Astrocyte (in vitro differentiated cells and primary cell): ENCODE measurements at places on chromosomes 5 and 9. TPM values are rescaled to one million over a fixed set of nuclear protein-coding genes. Genes with fewer than 3 reads are reported as not detected.

DNA sequence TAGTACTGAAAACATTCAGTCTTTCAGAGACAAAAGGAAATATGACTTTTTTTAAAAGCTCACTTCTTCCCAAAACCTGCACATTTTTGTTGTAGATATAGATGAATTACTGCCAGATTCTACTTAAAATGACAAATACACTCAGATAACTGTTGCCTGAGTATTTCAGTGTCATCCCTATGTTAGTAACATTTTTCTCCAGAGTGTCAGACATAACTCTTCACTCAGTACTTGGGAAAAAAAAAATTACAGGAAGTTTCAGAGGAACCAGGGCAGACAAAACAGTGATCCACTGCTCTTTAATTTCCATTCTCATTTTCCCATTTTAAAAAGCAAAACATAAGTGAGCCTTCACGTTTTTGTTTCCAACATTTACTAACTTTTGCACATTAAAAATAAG is 79.3 kb upstream of the ITGA1 start:
- DNase-seq, result no peak

GRCh38 chr9:93189369-93190132 is 5.6 kb downstream of the WNK2 start:
- no peak for DNase-seq

DNA sequence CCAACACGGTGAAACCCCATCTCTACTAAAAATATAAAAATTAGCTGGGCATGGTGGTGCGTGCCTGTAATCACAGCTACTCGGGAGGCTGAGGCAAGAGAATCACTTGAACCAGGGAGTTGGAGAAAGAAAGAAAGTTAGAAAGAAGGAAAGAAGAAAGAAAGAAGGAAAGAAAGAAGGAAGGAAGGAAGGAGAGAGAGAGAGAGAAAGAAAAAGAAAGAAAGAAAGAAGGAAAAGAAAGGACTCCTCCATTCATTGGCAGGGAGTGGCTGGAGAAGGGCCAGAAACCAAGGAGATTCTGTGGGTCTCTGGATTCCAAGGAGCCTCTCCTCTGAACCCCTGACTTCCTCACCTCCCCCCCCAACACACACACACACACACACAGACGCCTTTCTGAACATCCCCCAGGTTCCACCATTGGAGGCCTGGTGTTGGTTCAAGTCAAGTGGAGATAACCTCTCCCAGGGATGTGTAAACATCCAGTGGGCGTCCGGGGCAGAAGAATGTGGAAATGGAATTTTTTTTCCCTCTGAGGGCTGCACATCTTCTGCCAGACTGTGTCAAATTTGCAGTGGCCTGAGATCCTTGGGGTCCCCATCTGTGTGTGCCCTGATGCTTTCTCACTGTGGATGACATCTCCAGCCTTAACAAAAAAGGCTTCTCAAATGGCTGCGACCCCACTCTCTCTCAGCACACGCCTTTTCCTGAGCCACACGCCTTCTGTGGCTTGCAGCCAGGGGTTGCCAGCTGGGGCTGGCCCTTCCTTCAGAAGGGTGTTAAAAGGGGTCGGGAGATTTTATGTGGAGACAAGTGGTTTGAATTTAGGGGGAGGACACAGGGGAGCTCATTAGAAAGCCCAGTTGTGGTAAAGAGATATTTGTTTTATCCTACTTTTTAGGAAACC is 109.3 kb upstream of the HAND1 start:
- no peak for DNase-seq

- peak; percentile 90 for DNase-seq
Measured at GRCh38 chr5:174801798-174802197, 77.4 kb downstream of the MSX2 start.

DNA sequence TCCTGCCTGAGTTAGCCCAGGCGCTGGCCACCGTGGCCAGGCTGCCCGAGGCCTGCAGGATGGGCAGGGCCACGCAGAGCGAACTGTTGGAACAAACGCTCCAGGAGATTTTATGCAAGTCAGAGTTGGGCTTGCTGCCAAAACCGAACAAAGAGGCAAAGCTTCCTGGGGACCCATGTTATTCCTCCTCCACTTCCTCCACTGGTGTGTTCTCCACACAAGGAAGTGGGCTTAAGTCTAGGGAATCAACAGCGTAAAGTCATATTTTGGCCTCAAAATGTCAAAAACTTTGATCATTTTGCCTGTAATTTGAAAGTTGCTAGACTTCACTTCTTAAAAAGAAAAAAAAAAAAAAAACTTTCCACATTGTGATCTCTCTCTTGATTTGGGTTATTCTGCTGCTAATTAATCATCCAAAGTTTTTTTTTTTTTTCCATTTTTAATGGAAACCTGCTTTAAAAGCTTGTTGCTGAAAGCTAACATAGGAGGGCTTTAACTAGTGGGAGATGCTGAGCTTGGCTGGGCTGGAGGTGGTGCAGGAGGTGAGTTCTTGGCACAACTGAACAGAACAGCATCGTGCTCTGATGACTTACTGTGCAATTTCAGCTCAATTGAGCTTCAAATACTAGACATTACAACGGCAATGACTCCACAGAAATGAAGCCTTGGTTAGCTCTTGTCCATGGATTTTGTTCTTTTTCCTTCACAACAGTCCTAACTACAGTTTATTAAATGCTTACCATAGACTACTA is 73.0 kb downstream of the PTPDC1 start:
- DNase-seq, result peak; percentile 71

DNA sequence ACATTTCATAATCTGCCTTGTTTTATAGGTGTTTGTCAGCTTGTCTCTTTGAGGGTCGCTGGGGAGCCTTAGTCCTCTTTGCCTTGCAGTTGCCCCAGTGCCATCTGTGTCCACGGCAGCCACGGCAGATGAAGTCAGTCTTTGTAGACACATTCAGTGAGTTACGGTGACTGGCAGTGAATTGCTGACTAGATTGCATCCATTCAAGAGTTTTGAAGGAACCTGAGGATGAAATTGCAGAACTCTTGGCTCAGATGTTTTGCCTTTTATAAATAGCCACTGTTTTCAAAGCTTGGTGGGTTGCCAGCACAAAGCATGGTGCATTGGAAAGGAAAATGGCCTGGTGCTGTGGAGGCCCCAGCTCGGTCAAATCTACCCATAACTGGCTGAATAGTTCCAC is 125.6 kb downstream of the TRIO start:
- DNase-seq, result peak; percentile 54

DNA sequence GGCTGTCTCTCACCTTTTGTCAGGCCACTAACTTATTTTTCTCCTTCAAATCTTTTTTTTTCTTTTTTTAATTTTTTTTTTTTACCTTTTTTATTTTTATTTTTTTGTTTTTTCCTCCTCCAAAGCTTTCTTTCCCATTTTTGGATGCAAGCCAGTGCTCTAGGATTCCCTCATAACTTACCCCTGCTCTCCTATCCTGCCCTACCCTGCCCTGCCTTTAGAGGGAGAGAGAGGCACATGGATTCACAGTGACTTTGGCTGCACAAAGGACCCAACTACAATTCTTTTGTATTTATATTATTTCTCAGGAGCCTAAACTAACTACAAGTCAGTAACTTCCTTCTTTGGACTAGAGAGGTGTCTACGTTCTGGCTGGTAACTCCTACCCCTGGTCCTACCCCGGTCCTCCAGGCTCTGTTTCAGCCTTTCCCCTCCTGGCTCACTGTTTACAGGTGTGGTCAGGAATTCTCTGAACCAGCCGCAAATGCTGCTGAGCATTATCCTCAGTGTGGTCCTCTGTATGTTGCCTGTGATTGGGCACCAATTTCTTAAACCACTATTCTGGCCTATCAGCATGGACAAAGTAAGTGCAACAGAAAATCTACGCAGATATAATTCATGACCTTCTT is 8.4 kb upstream of the RUSC2 start:
- DNase-seq, result peak; percentile 25

DNA sequence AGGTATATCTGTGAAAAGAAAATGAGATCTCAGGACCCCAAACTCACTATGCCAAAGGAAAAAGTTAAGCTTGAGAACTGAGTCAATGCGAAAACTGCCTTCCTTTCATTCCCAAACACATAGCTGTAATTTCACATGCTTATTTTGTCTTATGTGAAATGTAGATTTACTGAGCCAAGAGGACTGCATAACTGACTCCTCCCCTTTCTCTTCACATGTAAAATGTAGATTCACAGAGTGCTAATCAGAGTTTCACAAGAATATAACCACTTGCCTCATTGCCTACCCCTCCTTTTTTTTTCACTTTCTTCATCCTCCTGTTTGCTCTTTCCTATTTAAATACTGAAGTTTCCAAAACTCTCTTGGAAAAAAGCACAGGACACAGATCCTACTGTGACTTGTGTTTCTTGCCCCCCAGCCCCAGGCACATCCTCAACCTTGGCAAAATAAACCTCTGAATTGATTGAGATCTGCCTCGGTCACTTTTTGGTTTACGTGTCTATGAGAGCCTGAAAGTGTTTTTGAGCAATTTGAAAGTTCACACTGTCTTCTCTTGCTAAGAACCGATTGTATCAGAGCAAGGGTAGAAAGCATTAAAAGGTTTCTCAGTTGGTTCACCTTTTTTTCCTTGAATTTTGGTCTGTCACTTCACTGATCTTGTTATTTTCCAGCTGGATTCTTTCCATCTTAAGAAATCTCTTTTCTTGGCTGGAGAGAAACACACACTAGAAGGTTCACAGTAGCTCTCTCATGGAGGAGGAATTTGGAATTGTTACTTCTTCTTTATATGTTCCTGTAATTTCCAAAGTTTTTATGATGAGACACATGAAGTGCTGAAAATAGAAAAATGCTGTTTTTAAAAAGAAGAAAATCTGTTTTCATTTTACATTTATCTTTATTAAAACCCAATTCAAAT is 44.8 kb upstream of the SNAPC3 start:
- DNase-seq, result no peak

GRCh38 chr5:137234973-137235943 is 263.9 kb downstream of the SPOCK1 start:
- DNase-seq, result peak; percentile 76

- no peak for DNase-seq
Measured at GRCh38 chr5:181224390-181225229, 1.5 kb downstream of the TRIM41 start.

- DNase-seq, result no peak
Measured at GRCh38 chr9:137984005-137984404, 106.4 kb downstream of the CACNA1B start.

DNA sequence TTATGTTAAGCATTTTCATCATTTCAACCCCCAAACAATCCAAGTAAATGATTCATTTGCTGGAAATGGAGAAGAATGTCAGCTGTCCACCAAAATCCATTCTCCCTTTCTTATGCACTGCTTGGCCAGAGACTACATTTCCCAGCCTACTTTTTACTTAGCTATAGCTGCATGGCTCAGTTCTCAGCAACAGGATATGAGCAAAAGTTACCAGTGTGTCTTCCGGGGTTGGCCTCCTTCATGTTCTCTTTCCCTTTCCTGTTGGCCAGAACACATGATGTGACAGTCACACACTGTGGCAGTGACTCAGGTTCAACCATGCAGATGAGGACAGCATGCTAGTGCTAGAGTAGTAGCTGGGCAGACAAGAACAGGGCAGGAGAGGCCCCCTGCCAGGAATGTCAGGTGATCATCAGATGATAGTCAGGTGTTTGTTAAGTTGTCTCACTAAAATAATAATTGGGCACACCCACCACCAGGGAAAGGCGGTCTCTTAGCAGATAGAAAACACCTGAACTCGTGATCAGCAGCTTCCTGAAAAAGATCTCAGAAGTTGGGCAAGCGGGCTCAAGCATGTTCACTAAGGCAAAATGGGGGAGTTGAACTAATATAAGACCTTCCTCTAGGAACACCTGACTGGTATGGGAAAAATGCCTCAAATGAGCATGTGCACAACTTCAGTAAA is 12.2 kb downstream of the GPR150 start:
- peak; percentile 26 for DNase-seq

DNA sequence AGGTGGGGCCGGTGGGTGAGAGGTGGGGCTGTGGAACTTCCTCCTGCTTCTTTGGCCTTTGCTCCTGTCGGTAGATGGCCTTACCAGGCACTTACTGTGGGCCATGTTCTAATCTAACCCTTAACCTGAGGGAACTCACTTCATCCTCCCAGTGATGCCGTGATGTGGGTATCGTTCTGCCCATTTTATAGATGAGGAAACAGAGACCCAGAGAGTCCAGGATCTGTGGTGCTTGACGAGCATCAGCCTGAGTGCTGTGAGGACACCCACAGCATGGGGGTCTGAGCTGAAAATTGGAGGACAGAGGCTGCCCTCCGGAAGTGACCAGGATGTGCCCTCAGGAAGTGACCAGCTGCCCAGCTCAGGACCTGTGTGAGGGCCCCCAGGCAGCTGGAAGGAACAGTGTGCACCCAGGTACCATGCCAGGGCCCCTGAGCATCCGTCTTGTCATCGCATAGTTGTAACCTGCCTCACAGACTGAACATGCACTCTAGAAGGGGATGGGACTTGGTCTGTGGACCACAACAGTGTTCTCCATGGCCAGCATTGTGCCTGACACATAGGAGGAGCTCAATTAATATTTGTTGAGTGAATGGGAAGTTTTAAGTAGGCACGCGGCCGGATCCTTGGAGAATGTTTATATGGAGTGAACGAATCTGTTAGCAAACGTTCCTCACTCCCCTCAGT is 8.5 kb downstream of the NEK6 start:
- DNase-seq, result peak; percentile 64

GRCh38 chr5:36367524-36367923 is 65.8 kb upstream of the RANBP3L start:
- DNase-seq, result peak; percentile 85

DNA sequence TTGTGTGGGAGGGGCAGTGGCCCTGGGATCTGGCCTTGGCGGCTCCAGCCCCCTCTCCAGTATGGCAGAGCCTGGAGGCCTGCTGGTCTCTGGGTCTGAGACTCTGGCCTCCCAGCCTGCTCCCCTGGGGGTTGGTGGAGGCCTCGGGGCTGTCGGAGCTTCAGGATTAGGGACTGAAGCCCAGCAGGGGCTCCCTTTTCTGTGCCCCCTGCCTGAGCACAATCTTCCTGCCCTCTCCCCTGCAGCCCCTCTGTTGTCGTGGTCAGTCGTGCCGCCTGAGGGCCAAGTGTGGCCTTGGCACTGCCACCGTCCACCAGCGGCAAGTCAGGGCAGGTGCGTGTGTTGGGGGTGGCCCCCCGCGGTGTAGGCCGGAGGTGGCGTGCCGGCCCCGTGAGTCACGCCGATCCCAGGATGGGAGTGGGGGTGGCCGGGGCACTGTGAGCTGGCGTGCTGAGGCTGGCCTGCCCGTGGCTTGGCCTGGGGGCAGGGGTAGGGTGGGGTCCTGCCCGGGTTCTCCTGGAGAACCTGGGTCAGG is 53.6 kb downstream of the RXRA start:
- DNase-seq, result peak; percentile 46

DNA sequence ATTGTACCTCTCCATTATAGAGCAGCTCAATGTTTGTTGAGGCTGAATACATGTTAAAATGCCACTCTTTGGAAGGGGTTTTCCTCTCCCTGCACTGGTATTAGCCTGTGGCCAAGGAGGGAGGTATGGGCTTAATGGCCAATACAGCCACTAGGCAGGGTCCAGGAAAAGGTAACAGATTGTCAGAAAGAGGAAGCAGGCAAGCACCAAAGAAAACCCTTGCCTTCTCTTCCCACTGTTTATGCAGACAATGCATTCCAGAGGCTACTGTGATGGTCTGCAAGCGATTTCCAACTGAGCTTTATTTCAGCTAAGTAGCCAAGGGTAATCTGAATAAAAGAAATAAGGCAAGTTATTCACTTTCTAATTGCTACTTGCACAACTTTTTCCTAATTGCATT is 95.3 kb upstream of the SLC27A6 start:
- DNase-seq, result no peak

SH3PXD2B gene
- total RNA-seq, result 66.0 and 70.4 TPM in 2 replicates

PCDHA9 gene
- total RNA-seq, result 0.95 and 1.1 TPM in 2 replicates

PTGES gene
- total RNA-seq, result 1.2 and 2.5 TPM in 2 replicates

MZB1 gene
- total RNA-seq, result 0.22 TPM in 1 of 2 replicates, not detected in the other

SPACA9 gene
- 3.9 and 5.0 TPM in 2 replicates for total RNA-seq

RARS1 gene
- total RNA-seq, result 139 and 143 TPM in 2 replicates

ENHO gene
- 0.55 and 1.1 TPM in 2 replicates for total RNA-seq

HTR4 gene
- not detected in 2 replicates for total RNA-seq

PLCXD3 gene
- 0.55 and 1.6 TPM in 2 replicates for total RNA-seq

SNX2 gene
- total RNA-seq, result 82.8 and 87.2 TPM in 2 replicates

GRXCR2 gene
- total RNA-seq, result not detected in 2 replicates
